ENCODE measurements at places on chromosomes 11 and 22. TPM values are rescaled to one million over a fixed set of nuclear protein-coding genes. Genes with fewer than 3 reads are reported as not detected.
A peak's percentile ranks its signal among the peaks of the same experiment; 100 is the strongest.

GRCh38 chr11:134701564-134702165 lies 289.6 kb upstream of the B3GAT1 start:
- H3K36me3 ChIP-seq, result no peaks in the 10 kb centered on the region
- H3K4me3 ChIP-seq, result no peak overlapping the region
- no peak overlapping the region for H3K27ac ChIP-seq
- DNase-seq, result no peak
- H3K27me3 ChIP-seq, result no peaks in the 10 kb centered on the region

DNA sequence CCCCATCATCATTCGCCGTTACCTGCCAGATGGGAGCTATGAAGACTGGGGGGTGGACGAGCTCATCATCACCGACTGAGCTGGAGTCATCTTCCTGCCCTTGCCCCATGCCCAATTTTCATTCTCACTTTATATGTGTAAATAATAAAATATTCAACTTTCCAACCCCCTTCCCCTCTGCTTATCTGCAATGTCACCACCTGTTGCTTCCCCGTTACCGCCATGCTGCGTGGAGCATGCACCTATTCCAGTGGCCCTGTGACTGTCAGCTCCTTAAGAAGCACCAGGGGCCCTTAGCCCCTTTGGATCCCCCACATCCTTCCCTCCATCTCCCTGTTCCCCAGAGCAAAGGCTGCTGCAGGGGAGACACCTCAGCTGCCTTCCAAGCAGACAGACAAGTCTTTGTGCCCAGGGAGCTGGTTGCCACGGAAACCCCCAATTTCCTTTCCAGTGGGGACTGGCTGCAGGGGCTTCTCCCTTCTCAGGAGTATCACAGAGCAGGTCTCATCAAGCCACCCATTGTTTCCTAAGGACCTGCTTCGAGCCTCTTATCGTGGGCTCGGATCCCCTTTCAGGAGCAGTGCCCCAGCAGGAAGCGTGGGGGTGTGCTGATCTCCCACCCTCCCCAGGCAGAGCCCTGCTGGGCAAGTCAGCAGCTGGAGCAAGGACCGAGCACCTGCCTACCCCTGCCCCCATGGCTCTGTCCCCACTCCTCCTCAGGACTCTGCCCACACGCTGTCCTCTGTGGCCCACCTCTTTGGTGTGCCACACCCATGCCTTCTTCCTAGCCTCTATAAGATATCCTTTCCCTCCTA lies 14.3 kb downstream of the POLR2F start:
- no peak for DNase-seq
- H3K4me3 ChIP-seq, result no peak overlapping the region
- no peaks in the 10 kb centered on the region for H3K27me3 ChIP-seq
- H3K27ac ChIP-seq, result no peak overlapping the region
- peaks cover 25% of the 10 kb centered on the region for H3K36me3 ChIP-seq

DNA sequence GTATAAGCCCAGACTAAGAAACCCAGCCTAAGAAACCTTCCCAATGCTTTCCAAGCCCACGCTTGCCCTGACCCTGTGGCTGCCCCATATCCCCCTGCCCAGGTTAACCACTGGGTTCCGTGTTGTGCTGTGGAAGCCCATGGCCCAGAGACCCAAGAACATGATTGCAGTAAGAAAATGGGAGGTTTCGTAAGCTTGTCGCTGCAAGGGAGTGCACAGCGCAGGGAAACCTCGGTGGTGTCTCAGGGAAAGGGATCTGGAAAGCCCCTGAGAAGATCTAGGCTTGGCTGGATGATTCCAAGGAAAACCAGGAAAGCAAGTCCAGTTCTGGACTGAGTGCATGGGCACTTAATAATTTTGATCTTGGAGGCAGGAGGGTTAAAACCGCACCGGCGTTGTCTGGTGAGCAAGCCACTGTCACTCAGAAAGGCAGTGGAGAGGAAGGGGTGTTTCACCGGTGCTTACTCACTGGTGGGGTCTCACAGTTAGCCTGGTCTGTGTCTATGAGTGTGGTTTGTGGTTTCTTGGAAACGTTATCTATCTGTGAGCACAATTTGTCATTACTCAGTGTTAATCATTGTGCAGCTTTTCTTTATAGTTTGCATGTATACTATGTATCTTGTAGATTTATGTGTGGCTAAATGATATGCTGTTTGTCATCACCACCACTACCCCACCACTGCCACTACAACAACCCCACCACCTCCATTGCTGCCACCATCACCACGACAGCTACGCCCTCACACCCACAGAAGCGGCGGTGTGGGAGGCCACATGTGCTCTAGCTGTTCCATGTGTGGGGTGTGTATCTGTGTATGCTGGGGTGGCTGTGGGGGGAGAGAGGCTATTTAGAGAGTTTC lies 53.3 kb upstream of the PRDM11 start:
- DNase-seq, result peak; percentile 72
- H3K27ac ChIP-seq, result no peak overlapping the region
- peaks cover 37% of the 10 kb centered on the region for H3K4me1 ChIP-seq
- no peaks in the 10 kb centered on the region for H3K27me3 ChIP-seq

- no peak overlapping the region for H3K27ac ChIP-seq
- H3K36me3 ChIP-seq, result no peaks in the 10 kb centered on the region
- DNase-seq, result no peak
- H3K4me3 ChIP-seq, result no peak overlapping the region
These were observed 12.0 kb downstream of the BRSK2 start for GRCh38 chr11:1401656-1402221.

- no peak for DNase-seq
- H3K36me3 ChIP-seq, result peaks cover 45% of the 10 kb centered on the region
- H3K27me3 ChIP-seq, result no peaks in the 10 kb centered on the region
- H3K4me3 ChIP-seq, result no peak overlapping the region
These were observed 33.5 kb upstream of the RASL10A start for GRCh38 chr22:29348956-29349355.

OR51I1 gene
- total RNA-seq, result not detected
